Adrenal gland (tissue), 19 donors: ENCODE measurements at places on chromosomes 4 and X.

- DNase-seq, result no peak
These were observed 230.7 kb downstream of the DCLK2 start for GRCh38 chr4:150308824-150309472.

GRCh38 chr4:67576059-67576466 is 17.5 kb downstream of the STAP1 start:
- no peak for DNase-seq

GRCh38 chr4:6121941-6122340 is 78.4 kb downstream of the JAKMIP1 start:
- no peak for DNase-seq

GRCh38 chr4:118834960-118835569 is 861 bp downstream of the SEC24D start:
- peak; percentile 68 for DNase-seq

DNA sequence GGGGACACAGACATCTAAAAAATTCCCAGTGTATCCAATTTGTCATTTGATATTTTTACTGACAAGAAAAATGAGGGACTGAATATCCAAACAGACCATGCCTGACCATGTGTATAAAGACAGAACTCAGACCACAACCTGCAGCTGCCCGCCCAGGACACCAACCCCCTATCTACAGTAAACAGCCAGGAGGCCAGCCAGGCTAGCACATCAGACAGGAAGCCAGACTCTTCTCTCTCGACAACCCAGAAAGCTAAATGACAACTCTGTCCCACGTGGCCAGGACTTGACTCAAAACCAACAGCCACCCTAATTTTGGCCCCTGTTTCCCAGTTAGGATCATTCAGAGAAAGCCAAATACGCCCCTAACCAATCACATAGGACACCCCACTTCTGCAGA is 15.1 kb downstream of the AFAP1 start:
- DNase-seq, result no peak

GRCh38 chrX:123964156-123964834 is 2.8 kb downstream of the STAG2 start:
- DNase-seq, result no peak

- no peak for DNase-seq
These were observed 157.3 kb upstream of the LDB2 start for GRCh38 chr4:17055788-17056187.

DNA sequence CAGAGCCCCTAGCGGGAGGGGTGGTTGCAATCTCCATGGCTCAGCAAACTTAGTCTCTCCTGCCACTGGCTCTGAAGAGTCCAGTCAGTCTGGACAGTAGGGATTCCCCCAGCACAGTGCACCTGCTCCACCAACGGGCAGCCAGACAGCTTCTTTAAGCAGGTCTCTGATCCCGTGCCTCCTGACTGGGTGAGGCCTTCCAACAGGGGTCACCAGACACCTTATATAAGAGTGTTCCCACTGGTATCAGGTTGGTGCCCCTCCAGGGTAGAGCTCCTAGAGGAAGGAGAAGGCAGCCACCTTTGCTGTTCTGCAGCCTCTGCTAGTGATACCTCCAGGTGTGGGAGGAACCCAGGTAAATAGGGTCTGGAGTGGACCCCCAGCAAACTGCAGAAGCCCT is 1393.4 kb downstream of the STIM2 start:
- DNase-seq, result no peak

- DNase-seq, result no peak
These were observed 101.1 kb downstream of the AREG start for GRCh38 chr4:74546057-74546456.

DNA sequence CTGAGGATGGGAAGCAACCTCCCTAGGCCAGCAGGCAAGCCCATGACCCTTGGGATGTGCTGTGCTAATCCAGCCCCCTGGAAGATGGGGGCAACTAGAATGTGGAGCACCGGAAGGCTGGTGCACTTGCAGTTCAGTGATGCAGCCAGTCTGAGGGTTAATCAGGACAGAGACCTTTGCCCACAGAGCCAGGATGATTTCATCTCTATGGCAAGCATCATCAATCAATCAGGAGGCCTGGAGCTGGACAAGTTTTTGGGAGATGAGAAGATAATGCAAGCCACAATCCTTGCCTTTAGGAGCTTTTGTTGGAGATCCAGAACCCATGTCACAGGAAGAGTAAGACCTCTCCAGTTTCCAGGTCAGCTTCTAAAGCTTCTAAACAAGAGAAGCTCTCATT is 15.4 kb upstream of the MSN start:
- DNase-seq, result no peak

- DNase-seq, result no peak
These were observed 22.4 kb downstream of the GAB1 start for GRCh38 chr4:143358923-143359643.

- DNase-seq, result no peak
These were observed 129.8 kb upstream of the TRIM2 start for GRCh38 chr4:153074486-153074885.
